ENCODE measurements at places on chromosomes 5 and 9.

- DNase-seq: no peak
Measured at GRCh38 chr5:160363211-160363610, 7.2 kb downstream of the C1QTNF2 start.

GRCh38 chr5:14355391-14355790, 212.2 kb downstream of the TRIO start:
- DNase-seq: no peak

DNA sequence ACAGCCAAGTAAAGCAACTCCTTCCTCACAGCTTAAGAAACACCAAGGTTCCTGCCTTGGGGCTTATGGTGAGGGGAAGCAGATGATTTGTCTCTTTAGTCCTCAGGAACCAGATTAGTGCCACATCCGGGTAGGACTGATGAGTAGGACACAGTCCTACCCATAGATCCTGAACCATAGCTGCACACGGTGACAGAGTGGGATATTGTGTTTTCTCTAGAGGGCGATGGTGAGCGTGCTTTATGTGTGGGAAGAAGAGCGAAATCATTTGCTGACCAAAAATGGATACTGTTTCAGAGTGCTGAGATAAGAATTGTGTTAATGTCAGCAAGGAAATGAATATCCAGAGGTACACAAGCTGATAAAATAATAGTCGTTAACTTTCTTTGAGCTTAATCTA, 209.0 kb upstream of the FBXL7 start:
- no peak for DNase-seq

- no peak for DNase-seq
Measured at GRCh38 chr9:114206221-114206789, 51.0 kb downstream of the COL27A1 start.

DNA sequence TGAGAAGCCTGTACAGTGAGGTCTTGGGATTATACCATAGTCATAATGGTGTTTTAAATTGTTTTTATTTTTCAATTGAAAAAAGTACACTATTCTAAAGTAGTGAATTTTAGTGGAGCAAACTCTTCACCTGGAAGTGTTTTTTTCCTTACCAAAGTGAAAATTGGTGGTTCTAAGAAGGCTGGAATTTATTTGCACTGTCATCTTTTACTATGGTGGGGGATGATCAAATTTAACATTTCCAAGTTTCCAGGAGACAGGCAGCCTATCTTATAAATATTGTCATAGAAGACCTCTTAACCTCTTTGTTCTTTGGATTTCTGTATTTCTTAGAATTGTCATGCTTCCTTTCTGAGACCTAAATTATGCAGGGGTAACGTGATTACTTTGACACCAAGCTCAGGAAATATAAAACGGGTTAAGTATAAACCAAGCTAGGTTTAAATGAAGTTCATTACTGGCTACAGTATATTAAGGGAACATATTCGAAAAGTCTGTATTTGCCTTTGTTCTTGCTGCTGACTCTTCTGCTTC, 20.2 kb downstream of the NDFIP1 start:
- DNase-seq: no peak

DNA sequence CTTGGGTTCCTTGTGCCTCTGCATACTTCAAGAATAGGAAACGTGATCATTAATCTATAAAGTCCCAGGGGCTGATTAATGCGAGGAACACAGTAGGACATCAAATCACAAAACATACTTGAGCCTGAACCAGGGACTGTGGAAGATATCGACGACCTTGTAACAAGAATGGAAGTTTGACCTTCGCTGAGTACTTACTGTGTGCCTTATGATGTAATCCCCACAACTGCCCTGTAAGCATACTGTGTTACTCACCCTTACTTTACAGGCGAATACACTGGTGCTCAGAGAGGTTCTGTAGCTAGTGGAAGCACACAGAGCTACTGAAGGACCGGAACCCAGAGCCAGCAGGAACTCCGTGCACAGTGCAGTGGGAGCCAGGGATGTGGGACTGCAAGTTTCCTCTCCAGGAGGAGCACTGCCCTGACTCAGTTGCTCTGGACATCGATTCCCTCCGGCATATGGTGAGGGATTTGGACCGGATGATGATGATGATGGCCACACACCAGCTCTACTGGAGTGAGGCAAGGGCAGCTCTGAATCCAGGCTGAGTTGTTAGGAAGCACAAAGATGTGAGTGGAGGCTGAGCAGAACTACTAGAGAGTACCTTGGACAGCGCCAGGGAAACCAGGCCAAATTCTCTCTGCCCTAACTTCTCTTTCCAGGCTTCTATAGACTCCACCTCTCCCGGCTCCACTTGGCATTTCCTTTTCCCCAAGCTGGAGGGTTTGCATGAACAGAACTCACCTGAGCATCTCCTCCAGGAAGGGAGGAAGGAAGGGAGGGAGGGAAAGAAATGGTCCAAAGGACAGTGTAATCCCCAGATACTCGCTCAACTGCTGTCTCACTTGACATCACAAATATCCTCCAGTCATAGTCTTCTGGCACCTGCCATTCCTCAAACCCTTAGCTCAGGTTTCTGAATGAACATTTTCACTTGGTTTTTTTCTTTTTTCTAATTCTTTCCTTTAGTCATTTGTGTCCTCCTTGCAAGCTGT, 1.5 kb upstream of the GABBR2 start:
- DNase-seq: no peak

DNA sequence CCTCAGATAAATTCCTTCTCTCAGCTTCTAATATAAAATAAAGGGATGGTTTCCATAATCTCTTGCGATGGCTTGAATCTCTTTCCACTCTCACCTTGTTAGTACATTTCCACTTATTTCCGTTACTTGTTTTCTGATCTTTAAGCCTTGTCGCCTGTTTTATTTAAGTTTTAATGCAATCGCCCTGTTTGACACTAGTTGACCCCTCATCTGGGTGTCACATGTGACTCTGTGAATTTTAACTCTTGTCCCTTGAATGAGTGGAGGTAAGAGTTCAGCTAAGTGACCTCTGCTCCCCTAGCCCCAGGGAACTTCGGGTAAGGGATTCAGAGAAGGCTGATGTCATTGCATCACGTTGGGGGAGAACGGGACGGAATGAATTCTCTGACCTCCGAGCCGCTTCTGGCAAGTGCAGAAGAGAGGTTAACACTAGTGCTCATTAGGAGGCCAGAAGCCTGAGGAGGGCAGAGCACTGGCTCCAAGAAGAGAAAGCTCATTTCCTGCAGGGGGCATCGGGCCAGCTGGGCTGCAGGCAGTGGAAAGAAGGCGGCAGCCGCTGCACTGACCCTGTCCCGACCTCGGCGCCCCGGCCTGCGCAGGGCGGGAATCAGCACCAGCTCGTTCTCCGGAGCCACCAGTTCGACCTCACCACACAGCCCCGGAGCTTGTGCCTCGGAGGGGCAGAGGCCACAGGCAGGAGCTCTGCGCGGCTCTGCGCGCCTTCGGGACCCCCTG, 569 bp downstream of the HINT2 start:
- DNase-seq: no peak

DNA sequence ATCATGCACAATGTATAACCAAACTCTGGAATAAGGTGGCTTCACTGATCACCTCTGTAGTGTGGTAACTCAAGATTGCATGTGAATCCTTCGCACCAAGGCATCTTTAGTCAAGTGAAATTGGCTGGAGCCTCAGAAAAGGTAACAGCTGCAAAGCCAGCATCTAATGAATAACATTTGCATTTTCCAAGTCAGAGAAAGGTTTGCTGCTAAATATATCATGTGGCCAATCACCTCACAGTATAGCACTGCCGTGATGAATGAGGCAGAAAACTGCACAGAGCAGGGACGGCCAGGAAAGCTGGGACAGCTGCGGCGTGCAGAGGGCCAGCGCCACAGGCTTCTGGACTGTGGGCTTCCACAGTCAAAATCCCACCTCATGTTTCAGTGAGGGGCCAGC, 18.5 kb downstream of the MRPS27 start:
- DNase-seq: no peak

DNA sequence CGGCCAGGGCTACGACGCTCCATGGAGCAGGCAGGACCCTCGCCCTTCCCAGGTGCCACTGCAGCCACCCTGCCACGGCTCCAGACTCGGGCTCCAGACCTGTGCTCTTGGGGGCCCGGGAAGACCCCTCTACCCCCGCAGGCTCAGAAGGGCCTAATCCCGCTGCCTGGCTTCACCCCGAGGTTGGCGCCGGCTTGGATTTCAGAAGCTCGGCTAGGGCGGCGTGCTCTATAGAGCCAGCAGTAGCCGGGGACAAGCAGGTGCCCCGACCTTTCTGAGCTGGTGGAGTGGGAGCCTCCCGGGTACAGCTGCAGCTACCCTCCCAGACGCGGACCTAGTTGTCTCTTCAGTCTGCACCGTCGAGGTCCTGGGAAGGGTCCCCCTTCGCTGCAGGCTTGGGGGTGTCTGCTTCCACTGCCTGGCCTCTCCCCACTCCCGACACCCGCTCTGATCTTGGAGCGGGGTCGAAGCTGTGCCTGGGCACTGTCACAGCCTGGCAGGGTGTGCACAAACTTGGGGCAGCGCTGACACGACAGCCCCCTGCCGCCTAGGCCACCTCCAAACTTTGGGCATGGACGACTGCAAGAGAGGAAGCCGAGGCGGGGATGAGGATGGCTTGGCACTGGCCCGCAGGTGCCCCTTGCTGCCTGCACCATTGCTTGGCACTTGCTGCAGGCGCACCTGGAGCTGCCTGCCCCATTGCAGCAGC, 1366.1 kb upstream of the CDH9 start:
- no peak for DNase-seq

- DNase-seq: no peak
Measured at GRCh38 chr5:168802337-168802736, 223.2 kb upstream of the PANK3 start.
